Vagina (tissue), 2 donors: ENCODE measurements at places on chromosomes 16 and 17.

GRCh38 chr17:63041251-63041650 lies 75.2 kb downstream of the TANC2 start:
- DNase-seq = no peak

- DNase-seq = no peak
Observed at GRCh38 chr16:83713597-83713996, 94.2 kb upstream of the HSBP1 start.

GRCh38 chr17:72502371-72503341 lies 381.8 kb downstream of the SOX9 start:
- no peak for DNase-seq

DNA sequence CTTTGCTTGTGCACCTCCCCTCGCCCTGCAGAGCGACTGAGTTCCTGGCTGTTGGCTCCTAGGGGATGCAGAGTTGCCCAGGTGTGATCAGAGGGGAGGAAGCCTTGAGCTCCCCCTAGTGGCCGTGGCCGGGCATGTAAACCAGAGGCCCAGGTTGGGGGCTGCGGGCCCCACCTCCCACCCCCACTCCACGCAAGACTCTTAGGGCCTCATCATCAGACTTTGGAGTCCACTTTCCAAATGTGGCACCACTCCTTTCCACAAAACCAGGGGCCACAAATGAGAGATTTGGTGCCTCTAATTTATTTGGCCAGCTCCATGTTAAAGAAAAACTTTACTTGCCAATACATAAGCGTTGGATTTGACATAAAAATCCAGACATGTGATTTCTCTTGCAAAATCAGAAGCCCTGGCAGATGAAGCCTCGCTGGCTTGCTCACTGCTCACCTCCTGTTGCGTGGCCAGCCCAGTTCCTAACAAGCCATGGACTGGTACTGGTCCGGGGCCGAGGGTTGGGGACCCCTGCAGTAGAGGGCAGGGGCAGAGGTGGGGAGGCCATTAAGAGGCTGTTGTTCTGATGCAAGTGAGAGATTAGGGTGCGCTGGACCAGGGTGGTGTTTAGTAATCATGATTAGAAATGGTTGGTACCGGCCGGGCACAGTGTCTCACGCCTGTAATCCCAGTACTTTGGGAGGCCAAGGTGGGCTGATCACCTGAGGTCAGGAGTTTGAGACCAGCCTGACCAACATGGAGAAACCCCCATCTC lies 28.7 kb upstream of the GAS7 start:
- DNase-seq = no peak

GRCh38 chr17:2692781-2693135 lies 18.8 kb downstream of the CLUH start:
- DNase-seq = no peak

DNA sequence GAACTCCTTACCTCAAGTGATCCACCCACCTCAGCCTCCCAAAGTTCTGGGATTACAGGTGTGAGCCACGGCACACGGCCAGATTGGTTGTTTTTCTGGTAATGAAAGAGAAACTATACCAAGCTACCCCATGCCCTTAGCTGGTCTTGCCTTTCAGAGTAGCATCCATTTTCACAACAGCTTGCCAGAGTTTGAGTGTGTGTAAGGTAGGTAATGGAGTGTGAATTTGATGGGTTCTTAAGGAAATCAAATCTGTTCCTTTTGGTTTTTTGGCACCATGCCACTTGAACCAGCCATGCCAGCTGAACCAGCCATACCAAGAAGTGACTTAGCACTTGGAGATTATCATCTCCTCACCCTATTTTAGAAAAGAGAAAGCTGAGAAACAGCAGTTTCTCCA lies 5.1 kb downstream of the CALCOCO2 start:
- no peak for DNase-seq

GRCh38 chr16:64481497-64481896 lies 640.4 kb downstream of the CDH11 start:
- no peak for DNase-seq

- DNase-seq = no peak
Observed at GRCh38 chr17:44956998-44957981, 9.7 kb upstream of the KIF18B start.
